NB4 (cell line): ENCODE measurements at places on chromosomes 4 and X.

DNA sequence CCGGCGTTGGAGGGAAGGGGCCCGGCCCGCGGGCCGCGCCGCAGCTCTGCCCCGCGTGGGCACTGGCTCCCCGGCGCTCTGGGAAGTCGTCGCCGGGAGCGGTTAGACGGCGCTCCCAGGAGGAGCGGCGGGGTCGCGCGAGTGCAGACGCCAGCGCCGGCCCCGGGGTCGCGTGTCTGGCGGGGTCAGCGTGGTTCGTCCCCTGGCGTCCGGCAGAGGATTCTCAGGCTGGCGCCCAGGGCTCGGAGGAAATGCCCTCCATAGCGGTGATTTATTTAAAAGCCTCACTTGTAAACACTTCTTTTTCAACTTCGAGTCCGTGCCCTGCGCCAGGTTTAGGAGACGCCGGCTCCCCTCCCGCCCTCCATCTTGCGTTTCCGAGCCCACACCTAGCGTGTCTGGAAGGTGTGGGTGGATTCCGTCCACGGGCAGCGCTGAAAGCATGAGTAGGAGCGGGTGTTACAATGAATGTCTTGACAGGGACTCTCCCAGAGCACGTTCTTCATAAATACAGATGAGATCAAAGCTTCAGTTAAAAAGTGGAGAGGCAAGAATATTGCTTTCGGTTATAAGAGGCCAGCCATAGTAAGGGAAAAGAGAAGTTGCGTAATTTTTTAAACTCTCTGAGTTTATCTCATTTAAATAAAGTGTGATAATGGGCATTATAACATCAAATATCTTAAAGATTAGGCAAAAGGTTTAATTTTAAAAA, 692 bp downstream of the FAM241A start:
- DNase-seq, result peak; percentile 68

- DNase-seq, result peak; percentile 94
These were observed 19.7 kb upstream of the ABCG2 start for GRCh38 chr4:88177983-88178625.

- DNase-seq, result peak; percentile 59
These were observed 59.3 kb downstream of the MAML3 start for GRCh38 chr4:140094438-140095420.

DNA sequence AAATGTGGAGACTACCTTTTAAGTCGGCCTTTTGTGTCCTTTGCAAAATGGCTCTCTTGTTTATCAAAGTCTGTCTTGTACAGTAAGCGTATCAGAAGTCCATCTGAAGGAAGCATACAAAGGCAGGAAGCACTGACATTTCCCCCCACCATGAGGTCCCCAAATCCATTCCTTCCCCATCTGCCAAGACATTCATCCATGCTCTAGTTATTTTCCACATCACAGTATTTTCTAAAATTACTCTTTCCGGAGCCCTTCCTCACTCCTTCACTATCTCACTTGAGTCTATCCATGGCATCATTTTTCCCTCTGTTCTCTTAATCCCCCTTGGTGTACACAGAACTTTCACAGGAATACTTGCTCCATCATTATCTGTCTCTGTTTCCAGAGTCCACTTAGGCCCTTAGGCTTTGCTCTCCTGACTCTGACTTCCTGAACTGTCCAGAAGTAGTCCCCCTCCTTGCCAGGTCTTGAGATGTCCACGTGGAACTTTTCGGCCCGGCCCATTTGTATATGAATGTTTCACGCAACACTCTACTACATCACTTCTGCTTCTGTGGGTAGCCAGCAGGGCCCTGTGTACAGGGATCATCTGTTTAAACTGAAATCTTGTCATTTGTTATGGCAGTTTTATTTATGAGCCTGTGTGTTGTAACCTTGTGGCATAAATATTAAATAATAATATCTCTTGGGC, 2.1 kb downstream of the SEL1L3 start:
- peak; percentile 84 for DNase-seq

DNA sequence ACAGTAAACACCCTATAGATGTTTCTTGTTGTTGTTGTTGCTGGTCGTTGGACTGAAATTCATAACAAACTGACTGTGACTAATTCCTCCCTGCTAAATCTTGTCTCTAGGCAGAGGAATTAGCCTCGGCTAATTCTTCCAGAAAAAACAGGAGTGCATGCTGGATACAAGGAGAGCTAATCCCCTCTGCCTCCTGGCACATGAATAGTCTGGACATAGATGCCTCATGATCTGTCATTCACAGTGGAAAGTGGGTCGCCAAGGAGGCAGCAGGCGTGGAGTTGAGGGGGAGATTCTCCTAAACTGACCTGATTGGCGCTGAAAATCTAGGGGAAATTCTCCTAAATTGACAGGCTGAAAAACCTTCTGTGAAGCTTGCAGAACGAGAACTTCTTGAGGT, 220.1 kb downstream of the DCTD start:
- DNase-seq, result no peak
